Fibroblast of lung (primary cell): ENCODE measurements at places on chromosomes 13 and 19.

GRCh38 chr13:95723438-95723837 is 46.5 kb downstream of the DNAJC3 start:
- DNase-seq: no peak

DNA sequence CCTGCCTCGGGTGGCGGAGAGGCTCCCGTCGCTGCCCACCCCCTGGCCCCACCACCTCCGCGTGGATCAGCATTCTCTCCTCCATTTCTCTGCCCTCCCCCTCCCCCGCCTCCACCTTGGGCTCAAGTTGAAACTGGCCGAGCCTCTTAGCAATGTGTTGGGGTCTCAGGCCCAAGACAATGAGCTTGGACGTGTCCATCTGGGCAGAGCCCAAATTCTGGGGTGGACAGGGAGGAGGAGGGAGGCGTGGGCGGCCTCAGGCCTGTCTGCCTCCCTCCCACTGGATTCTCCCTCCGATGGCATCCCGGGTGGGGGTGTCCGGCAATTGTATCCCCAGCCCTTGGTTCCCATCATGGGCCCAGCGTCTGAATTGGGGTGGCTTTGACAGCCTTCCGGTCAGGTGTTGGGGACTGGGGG is 1.2 kb downstream of the CELF5 start:
- DNase-seq: no peak

GRCh38 chr13:74101436-74101835 is 32.8 kb downstream of the KLF12 start:
- no peak for DNase-seq

- no peak for DNase-seq
These were observed at the start of gene CACNA1A for GRCh38 chr19:13506471-13506820. Gene CACNA1A, minus strand, starts transcription at chr19:13506479. Its CDS starts 255 bp downstream, at chr19:13506224.

GRCh38 chr19:8221161-8221560 is 12.0 kb downstream of the CERS4 start:
- no peak for DNase-seq

- no peak for DNase-seq
These were observed 129.9 kb upstream of the UBL3 start for GRCh38 chr13:29980339-29980738.

GRCh38 chr13:44785401-44785800 is 203.9 kb downstream of the NUFIP1 start:
- no peak for DNase-seq

GRCh38 chr19:46484656-46485055 is 11.0 kb downstream of the PNMA8B start:
- DNase-seq: no peak

- DNase-seq: no peak
These were observed 84.5 kb downstream of the SPRY2 start for GRCh38 chr13:80256352-80256932.

DNA sequence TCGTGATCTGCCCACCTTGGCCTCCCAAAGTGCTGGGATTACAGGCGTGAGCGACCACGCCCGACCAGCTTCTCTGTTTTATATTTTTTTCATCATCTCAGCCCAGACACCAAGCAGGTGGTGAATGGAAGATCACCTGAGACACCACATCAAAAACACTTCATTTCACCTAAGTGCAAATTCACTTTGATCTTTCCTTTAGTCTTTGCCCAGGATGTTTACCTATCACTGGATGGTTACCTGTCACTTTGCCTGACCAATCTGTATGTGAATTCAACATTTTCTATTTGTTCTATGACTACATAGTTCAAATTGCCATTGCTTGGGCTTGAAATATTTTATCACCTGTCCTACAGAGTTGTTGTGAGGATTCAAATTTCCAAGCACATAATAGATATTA is 65.7 kb downstream of the PAN3 start:
- DNase-seq: no peak

GRCh38 chr13:27200413-27201070 is 28.9 kb upstream of the USP12 start:
- DNase-seq: peak; percentile 58

GRCh38 chr13:42973581-42973980 is 18.5 kb downstream of the EPSTI1 start:
- DNase-seq: no peak

GRCh38 chr19:38265213-38265861 is 964 bp downstream of the SPINT2 start:
- peak; percentile 33 for DNase-seq

- peak; percentile 100 for DNase-seq
These were observed 6.6 kb upstream of the BCL3 start for GRCh38 chr19:44741841-44742329.

DNA sequence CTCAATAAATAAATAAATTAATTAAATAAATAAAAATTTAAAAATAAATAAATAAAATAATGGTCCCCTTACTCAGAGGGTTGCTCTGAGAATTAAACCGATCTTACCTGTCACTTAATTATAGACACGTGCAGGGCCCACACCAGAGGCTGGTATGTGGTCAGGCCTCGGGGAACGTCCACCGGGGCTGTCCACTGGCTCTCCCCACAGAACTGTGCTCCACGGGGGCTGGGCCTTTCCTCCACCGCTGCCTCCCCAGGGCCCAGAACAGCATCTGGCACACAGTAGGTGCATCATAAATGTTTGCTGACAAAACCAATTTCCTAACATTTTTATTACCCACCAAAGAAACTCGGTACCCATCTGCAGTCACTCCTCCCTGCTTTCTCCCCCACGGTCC is 69.2 kb downstream of the CEBPG start:
- DNase-seq: no peak

GRCh38 chr19:17296273-17296672 is 7.0 kb downstream of the ABHD8 start:
- no peak for DNase-seq

- DNase-seq: no peak
These were observed 101.1 kb upstream of the MYO16 start for GRCh38 chr13:108528303-108528702.

DNA sequence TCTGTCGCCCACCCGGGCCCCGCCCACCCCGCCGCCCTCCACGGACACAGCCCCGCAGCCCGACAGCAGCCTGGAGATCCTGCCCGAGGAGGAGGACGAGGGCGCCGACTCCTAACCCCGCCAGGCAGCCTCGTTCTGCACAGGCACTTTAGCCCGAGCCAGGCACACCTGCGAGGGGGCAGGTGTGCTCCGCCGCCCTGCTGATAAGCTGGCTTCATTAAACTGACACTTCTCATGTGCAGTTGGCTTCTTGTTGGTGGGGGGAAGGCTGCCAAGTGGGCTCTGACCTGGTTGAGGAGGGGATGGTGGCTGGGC is 8.2 kb downstream of the IL4I1 start:
- DNase-seq: no peak

- no peak for DNase-seq
These were observed 493.3 kb downstream of the LMO7 start for GRCh38 chr13:76129305-76130000.

- no peak for DNase-seq
These were observed 126.9 kb downstream of the SIPA1L3 start for GRCh38 chr19:38033658-38034491.

DNA sequence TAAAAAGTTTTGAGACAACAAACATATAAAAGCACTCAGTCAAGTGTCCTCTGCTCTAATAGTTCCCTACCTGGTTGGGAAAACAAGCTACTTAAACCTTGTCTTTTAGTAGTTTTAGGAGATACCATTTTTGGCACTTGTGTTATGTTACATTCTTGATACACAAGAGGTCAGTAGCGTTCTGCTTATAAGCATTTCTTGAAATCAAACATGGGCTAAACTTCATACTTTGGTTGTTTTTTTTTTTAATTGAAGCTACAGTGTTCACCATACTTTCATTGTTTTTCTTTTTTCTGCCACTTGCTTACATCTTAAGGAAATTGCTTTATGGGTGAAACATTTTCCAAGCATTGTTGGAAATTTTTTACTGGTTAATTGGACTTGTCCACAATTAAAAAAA is 12.9 kb downstream of the NHLRC3 start:
- peak; percentile 25 for DNase-seq

GRCh38 chr13:76349700-76350099 is 536.5 kb downstream of the KCTD12 start:
- DNase-seq: no peak

- no peak for DNase-seq
These were observed 317.9 kb downstream of the SHISA2 start for GRCh38 chr13:25733696-25734435.

DNA sequence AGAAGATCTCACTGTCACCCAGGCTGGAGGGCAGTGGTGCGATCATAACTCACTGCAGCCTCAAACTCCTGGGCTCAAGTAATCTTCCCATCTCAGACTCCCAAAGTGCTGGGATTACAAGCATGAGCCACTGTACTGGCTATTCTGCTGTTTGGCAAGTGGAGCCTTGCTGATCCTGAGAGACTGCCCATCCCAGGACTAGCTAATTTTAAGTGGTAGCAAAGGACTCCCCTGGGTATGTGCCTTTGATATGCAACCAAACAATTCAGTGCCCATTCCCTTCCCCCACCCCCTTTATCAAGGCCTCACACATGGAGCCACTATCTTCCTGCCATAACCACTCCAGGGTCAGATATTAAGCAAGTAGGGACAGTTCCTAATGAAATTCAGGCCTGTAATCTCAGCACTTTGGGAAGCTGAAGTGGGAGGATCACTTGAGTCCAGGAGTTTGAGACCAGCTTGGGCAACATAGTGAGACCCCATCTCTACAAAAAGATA is 17.0 kb upstream of the ZNF460 start:
- no peak for DNase-seq

- DNase-seq: no peak
These were observed 15.0 kb upstream of the NAXD start for GRCh38 chr13:110600261-110600819.

- DNase-seq: peak; percentile 39
These were observed 117.1 kb downstream of the TSHZ3 start for GRCh38 chr19:31232180-31232579.

DNA sequence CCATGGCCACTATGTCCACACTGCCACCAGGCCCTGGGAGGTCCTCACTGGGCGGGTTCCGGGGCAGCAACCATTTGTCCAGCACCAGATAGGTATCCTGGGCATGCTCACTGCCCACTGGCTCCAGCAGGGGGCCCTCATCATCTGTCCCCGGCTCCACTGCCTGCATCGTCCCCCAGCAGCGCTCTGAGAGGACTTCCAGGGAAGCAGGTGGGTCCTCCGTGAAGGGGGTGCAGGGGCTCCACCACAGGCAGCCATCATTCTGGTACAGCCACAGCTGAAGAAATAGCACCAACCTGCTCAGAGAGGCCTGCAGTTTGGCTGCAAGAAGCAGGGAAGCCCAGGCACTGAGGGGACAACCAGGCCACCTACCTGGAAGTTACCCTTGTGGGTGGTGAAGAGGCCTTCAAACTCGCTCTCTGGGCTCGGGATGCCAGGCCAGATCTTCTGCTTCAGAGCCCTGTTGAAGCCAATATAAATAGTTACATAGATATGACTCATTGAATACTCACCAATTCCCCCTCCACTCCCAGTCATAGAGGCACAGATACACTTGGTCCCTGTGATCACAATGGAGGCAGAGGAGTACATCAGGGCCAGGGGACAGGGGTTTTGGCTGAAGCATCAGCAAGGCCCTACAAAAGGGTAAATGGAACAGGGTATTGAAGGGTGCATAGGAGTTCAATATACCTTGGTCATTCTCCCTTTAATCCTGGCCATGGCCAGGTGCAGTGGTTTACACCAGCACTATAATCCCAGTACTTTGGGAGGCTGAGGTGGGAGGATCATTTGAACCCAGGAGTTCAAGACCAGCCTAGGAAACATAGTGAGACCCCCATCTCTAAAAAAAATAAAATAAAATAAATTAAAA is 4.1 kb downstream of the SWSAP1 start:
- peak; percentile 76 for DNase-seq

GRCh38 chr13:84934911-84935310 is 864.3 kb downstream of the SLITRK6 start:
- no peak for DNase-seq

- DNase-seq: no peak
These were observed 242.6 kb downstream of the KCTD12 start for GRCh38 chr13:76643596-76643995.

DNA sequence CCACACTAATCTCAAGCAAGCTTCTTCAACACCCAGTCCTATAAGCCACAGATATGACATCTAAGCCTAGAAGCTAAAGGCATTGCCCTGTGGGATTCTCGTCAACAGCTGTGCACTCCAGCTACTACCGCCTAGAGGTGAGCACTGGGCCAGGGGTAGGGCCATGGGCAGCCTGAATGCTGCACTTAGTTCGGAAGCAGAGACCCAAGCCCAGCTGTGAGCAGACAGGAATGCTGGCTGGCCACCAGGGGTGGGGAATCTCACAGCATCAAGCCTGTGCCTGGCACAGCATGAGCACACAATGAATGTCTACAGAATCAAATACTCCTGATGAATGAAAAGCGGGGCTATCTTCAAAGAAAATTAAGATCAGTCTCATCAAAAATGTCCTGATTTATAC is 167.5 kb upstream of the UBL3 start:
- DNase-seq: no peak

DNA sequence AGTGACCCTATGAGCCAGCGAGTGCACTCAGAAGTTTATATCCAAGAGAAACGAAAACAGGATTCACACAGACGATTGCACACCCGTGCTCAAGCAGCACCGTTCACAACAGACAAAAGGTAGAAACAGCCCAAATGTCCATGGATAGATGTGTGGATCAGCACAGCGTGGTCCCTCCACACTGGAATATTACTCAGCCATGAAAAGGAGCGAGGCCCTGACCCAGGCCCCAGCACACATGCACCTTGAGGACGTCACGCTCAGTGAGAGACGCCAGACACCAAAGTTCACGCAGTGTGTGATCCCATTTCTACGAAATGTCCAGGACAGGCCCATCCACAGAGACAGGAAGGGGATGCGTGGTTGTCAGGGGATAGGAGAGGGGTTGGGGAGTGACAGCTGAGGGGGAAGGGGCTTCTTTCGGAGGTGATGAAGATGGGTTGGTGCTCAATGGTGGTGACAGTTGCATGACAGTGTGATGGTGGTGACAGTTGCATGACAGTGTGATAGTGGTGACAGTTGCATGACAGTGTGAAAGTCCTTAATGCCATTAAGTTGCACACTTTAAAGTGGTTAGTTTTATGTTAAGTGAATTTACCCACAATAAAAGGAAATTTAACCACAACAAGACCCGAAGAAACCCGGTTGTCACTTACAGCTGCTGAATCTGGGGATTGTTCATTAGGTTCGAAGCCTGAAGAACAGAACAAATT is 18.9 kb upstream of the SLC39A3 start:
- no peak for DNase-seq

DNA sequence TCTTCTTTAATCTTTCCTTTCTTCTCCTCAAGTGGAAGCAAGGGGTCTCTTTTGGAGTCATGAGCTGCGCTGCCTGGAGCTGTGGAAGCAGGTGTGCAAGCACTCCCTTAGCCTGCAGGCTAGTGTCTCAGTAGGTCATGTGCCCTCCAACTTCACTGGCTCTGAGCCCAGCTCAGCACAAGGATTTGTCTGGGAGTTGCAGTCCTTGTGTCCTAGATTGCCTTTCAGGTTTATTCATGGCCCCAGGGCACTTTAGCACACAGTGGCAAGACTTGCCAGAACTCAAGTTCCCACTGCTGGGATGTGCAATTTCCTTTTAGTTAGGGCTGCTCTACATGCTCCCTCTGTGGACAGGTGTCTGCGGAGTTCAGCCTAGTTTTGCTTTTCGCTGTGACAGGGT is 211.7 kb downstream of the LIG4 start:
- DNase-seq: no peak
